Bone marrow (tissue), 2 donors: ENCODE measurements at places on chromosomes 6 and 20.

GRCh38 chr6:4864519-4864918, 88.3 kb downstream of the CDYL start:
- no peak for DNase-seq

- DNase-seq, result no peak
These were observed 23.8 kb downstream of the PRSS35 start for GRCh38 chr6:83536034-83536646.

- DNase-seq, result peak; percentile 94
These were observed 41.2 kb upstream of the LY86 start for GRCh38 chr6:6547110-6547879.

GRCh38 chr6:958488-958887, 265.5 kb upstream of the EXOC2 start:
- no peak for DNase-seq

DNA sequence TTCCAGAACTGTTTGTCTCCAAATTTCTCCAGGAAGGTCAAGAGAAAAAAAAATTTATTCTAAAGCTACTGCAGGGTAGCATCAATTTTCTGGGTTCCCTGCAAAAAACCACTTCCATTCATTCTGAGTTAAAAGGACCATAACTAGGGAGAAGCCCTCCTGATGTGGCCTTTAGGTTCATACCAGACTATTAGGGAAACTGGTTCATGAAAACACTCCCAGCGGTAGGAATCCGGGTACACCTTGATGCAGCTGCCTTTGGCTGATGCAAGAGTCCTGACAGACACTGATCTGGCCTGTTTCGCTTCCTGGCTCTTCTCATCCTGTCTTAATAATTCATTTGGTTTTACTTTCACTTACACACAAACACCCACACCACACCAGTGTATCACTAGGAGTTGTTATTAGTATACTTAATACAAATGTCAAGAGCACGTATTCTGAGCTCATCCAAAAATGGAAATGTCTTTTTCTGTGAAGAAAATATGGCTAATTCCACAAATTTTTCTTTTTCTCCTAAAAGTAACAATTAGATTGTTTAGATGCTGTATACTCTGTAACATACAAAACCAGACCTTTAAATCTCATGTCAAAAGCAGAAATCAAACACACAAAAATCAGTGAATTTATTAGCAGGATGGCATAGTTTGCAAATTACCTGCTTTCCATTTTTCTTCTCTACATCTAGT, 38.4 kb upstream of the ARHGAP18 start:
- peak; percentile 58 for DNase-seq

- peak; percentile 51 for DNase-seq
These were observed 302.0 kb upstream of the STXBP5 start for GRCh38 chr6:146901940-146902816.

DNA sequence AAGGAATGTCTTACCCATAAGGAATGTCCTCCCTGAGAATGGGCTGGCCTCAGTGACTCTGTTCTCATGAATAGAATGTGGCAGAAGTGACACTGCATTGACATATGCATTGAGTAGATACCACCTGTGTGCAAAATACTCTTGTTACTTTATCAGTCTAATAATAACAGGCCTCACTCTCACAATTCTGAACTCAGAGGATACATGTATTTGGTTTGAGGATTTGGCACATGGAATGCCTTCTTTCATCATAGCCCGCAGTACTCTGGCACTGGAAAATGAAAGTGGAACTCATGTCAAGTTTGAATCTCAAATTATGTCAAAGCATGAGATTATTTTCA, 52.9 kb upstream of the PLCB4 start:
- no peak for DNase-seq
